ENCODE measurements at places on chromosomes 5 and 9. TPM values are rescaled to one million over a fixed set of nuclear protein-coding genes. Genes with fewer than 3 reads are reported as not detected.

- DNase-seq, result no peak
Measured at GRCh38 chr5:58363461-58364249, 96.2 kb downstream of the PLK2 start.

- DNase-seq, result no peak
Measured at GRCh38 chr5:19044311-19044710, 943.7 kb downstream of the CDH18 start.

DNA sequence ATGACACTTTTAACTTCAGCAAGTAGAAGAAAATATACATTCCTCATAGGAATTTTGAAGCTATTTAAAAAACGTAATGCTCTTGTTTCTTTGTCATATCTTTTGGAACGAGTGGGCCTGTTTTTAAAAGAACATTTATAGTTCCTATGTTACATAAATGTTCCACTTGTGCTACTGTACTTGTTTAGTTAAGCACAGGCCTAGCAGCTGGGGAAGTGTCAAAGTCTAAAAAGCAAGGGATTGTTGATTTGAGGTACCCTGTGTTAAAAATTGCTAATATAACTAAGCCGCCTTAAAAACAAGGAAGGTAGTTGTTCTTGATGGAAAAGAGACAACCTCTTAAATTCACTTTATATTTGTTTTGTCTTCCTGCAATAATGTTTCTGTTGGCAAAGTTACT, 27.2 kb upstream of the ELL2 start:
- DNase-seq, result no peak

DNA sequence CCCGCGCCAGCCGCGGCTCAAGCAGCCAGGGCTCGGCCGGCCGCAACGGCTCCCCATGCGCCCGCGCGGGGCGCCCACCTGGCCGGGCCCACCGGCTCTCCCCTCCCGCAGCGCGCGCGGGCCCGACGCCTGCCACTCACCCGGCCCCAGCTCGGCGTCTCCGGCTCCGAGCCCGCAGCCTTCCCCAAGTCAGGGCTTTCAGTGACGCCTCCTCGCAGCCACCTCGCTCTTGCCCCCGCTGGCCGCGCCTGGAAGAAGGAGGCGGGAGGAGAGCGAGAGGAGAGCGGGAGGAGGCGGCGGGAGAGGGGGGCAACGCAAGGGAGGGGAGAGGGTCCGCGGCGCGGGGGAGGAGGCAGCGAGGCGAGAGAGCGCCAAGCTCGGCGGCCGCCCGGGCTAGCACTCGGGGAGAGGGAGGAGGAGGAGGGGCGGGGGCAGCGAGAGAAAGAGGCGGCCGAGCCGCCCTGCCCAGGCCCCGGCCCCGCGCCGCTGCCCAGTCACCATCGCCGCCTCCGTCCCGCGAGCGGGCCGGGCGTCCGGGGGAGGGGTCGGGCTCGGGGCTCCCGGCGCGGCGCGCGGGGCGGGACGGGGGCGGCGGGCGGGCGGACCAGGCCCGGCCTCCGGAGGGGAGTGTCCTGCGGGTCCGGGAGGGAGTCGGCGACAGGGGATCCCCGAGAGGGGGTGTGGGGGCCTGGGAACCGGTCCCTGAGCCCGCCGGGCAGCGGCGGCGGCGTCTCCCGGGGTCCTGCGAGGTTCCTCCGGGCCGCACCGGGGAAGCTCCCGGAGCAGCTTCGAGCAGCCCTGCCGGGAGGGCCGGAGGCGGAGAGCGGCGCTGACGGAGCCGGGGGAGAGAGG, at the start of gene LHFPL2:
TSS of gene LHFPL2 (minus strand) at position 414 of the 852 bp plus-strand sequence. CDS start 138,559 bp downstream, outside the sequence.
- DNase-seq, result peak; percentile 51

Gene SLC45A2
- total RNA-seq, result 1.2 TPM

DNA sequence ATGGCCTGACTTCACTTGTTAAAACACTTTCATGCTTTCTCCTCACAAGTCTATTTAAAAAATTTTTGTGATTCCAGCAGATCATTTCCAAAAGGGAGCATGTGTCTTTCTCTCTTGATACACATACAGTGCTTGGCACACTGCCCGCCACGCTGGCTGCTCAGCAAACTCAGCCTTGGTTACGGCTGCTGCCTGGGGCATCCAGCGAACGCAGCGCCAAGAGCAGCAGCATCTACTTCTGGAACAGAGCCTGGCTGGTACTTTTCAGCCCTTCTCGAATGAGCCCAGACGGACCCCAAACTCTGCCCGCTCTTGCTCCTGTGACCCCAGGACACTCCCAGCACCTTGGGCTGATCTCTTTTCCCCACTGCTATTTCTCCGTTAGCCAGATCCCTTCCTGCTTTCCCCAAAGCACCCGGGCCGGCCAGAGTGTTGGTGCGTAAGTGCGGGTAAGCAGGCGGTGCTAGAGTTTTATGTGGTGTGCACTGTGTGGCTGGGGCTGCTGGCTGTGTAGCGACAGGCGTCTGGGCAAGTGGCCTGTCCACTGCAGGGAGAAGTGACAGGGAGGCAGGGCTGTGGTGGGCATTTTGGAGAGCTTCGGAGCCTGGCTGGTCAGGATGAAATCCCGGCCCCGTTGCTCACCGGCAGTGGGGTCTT, 73.2 kb downstream of the SH3PXD2B start:
- DNase-seq, result peak; percentile 60

DNA sequence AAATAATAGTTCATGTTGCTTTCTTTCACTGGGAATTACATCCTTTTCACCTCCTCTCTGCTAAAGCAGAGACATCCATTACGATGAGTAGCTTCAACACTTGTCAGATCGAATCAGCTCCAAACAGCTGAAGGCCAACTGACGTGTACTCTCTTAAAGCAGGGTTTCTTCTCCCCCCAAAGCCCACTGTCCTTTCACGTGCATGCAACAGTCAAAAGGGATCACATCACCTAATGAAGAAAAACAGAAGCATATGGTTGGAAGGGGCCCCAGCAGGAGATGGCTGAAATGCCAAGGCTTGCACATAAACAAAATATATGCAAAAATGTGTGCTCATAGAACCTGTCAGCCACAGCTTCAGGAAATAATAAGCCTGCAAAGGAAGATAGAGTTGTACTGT, 421.6 kb downstream of the ANXA1 start:
- DNase-seq, result peak; percentile 27

DNA sequence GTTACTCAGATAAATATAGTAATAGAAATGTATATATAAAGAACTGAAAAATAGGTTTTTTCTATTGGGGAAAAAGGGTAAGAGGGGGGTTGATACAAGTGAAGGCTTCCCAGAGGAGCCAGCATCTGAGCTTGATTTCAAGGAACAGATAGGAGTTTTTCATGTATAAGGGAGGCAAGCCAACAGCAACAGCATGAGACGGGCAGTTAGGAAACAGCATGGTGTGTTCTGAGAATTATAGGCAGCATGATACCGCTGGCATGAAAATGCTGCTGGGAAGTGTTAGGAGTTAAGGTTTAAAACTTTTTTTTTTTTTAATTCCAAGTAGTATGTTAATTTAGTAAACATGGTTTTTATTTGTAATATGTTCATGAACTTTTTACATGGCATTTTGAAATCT, 9.7 kb downstream of the CDC37L1 start:
- peak; percentile 13 for DNase-seq

GRCh38 chr5:167754501-167755021, 536.9 kb upstream of the WWC1 start:
- peak; percentile 51 for DNase-seq

Gene ERP44
- 21.2 TPM for total RNA-seq

DNA sequence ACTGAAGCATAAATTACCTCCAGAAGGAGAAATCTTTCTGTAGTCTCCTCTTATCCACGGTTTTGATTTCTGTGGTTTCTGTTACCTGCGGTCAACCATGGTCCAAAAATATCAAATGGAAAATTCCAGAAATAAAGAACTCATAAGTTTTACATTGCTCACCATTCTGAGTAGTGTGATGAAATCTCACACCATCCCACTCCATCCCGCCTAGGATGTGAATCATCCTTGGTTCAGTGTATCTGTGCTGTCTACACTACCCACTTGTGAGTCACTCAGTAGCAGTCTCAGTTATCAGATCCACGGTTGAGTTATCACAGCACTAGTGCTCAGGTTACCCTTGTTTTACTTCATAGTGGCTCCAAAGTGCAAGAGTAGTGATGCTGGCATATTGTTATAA, 371.2 kb downstream of the NFIB start:
- DNase-seq, result no peak

DNA sequence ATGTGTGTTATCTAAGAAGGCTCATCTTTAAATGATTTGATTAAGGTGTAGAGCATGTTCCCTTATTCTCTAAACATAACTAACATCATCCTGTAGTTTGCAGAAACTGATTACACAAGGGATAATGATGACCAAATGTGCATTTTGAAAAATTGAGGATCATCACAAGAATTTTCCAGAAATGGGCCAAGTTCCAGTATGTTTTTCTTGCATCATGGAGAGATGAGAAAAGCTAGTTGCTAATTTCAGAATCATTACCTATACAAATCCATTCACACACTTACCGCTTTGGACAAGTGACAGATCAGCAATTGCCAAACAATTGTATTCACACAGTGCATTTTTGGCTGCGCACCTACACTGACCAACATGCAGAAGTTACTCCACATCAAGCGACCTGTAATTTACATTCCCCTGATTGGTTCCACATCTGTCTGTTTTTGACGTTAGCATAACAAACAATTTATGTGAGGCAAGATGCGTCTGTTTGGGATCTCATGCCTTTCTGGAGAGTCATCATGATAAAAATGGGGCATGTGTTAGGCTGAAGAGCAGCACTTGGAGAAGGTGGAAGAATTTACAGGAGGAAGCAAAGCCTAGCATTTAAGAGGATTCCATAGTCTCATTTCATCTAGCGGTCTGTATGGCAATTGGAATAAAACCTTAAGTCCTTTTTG, 2.8 kb upstream of the BNC2 start:
- DNase-seq, result no peak

Gene ACSL6
- 55.9 TPM for total RNA-seq

DNA sequence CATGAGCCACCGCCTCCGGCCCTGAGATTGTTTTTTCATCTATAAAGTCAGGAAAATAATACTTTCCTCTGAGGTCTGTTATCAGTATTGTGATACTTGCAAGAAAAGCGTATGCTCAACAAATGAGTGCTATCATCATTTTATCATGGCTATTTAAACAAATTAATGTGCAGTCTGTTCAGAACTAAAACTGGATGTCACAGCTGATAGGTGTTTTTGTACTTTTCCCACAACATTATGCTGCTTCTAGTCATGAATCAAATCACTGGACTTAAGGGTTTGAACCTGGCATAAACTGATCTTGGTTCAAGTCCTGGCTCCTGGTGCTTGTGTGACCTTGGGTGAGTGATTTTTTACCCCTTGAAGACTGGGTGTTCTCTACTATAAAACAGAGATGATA, 21.4 kb upstream of the PHF19 start:
- no peak for DNase-seq

DNA sequence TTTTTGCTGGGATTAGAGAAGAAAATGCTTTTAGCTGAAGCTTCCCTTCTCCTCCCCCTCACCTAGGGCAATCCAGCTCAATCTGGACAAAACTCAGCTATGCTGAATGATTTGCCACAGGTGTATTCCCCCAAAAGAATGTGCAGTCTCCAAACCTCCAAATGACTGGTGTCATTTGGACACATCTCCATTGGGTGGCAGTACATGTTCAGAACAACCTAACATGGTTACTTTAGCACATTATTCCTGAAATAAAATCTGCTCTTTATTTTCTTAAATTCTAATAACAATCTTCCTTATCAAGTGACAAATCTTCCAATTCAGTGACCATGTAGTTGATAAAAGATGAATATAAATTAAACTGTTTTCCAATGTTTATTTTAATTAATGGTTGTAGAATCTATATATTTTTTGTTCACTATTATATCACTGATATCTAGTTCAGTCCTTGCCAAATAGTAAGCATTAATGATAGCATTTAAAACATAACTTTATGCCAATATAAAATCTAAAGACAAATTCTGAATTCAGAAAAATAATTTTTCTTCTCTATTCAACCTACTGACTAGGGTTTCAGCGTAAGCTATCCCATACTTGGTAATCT, 61.3 kb upstream of the MOCS2 start:
- no peak for DNase-seq
